ENCODE measurements at places on chromosomes 12 and 14. TPM values are rescaled to one million over a fixed set of nuclear protein-coding genes. Genes with fewer than 3 reads are reported as not detected.

Gene SLC6A13
- 0.28 TPM for polyA plus RNA-seq

Gene TMEM63C
- polyA plus RNA-seq: 7.7 TPM

Gene KRT71
- 0.04 TPM for polyA plus RNA-seq

Gene ACTR10
- 68.1 TPM for polyA plus RNA-seq

Gene RNU4-1
- polyA plus RNA-seq: not detected

Gene KRT2
- 0.54 TPM for polyA plus RNA-seq

Gene TXNRD1
- polyA plus RNA-seq: 32.7 TPM

Gene POLR3B
- polyA plus RNA-seq: 6.5 TPM

Gene XPOT
- polyA plus RNA-seq: 27.6 TPM

Gene CAPZA3
- 0.04 TPM for polyA plus RNA-seq

Gene NELL2
- polyA plus RNA-seq: 99.9 TPM

Gene KLRF2
- 1.2 TPM for polyA plus RNA-seq

Data from large intestine (tissue), 12 donors.